ENCODE measurements at places on chromosomes 12 and 14. TPM values are rescaled to one million over a fixed set of nuclear protein-coding genes. Genes with fewer than 3 reads are reported as not detected.

DNA sequence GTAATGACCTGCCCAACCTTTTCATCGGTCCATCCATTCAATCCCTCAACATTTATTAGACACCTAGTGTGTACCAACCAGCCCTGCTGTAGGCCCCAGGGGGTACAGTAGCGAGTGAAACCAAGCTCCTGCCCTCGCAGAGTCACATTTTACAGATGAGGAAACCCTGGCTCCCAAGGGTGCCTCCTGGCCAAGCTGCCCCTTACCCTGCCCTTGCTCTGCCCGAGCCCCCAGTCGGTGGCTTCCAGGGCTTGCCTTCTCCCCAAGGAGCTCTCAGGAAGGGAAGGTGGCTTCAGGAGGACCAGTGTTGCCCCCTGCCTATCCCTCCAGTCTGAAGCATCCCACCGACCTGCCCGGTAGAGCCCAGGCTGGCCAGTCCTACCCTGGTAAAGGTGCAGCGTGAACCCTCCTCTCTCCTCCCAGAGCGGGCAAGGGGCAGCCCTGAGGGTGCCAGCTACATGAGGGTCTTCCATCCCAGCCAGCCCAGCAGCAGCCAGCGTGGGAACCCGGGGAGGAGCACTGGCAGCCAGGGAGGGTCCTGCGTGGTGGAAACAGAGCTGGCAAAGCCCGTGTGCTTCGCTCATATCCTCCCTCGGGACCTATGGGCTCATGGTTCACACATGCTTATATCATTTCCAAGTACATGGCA lies 670 bp upstream of the BEGAIN start:
- no peak for DNase-seq

GRCh38 chr14:89537911-89538310 lies 120.9 kb upstream of the FOXN3 start:
- DNase-seq: no peak

DNA sequence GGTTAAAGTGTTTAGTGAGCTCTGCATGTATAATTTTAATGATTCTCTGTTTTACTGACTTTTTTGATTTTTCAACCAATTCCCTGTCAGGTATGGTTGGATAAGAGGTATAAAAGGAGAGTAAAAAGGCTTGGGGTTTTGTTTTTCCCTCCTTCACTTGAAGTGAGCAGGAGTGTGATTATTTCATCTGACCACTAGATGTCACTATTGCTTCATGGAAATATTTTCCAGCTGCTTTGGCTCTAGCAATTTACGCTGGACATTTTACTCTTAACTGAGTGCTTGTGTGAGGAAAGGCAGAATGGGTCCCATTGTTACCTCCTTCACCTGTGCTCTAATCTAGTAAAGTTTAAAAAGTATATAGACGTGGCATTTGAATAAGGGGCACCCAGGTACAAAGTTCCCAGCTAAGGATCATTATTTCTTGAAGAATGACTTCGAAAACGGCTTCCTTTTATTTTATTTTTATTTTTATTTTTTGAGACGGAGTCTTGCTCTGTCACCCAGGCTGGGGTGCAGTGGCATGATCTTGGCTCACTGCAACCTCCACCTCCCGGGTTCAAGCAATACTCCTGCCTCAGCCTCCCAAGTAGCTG lies 66.5 kb downstream of the TBC1D30 start:
- DNase-seq: peak; percentile 57

DNA sequence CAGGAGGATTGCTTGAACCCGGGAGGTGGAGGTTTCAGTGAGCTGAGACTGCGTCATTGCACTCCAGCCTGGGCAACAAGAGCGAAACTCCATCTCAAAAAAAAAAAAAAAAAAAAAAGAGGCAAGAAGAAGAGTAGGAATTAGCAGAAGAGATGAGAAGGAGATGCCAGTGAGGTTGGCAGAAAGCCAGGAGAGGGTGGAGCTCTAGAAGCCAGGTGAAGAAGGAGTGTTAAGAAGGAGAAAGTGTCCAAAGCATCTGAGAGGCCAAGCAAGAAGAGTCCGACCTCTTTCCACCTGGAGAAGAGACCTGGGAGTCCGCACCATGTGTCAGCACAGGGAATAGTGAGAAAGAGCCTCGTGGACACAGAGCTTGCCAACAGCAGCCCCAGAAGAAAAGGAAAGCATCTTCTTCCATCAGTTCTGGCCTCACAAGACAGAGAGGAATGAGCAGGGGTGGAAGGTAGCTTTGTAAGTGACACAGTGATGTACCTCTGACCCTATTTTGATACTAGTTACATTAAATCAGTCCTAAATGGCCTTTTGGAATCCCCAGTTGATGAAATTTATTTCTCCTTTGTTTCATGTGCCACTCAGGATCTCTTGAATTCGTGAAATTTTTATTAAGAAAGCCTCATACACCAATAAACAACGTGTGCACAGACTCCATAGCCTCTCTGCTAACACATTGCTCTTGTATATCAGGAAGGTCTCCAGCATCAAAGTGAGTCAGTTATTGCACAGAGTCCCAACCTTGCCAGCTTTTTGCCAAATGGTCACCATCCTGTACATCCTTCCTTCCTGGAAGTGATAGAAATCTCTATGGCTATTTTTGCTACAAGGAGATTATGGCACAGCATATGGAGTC lies 70.6 kb downstream of the SAMD4A start:
- no peak for DNase-seq

DNA sequence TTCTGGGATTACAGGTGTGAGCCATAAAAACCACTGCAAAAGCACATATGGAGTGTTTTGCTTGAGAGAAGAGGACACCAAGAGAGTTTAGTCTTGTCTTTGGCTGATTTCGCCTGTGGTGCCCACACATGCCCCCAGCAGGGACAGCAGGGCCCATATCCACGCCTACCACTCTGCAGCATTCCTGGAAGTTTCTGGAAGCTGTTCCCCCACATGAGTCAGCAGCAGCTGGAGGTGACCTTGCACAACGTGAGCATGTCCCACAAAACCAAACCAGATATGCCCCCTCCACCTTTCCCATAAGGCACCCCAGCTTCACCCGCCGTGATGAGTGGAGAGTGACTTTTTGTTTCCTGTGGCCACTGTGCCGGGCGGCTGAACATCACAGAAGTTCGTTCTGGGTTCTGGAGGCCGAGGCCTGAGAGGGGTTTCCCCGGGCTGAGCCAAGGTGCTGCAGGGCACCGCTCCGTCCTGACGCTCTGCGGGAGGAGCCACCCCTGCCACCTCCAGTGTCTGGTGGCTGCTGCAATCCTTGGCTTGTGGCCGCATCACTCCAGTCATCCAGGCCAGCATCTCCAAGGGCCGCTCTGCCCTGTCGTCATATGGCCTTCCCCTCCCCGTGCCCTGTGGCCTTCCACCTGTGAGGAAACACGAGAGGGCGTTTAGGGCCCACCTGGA lies 4.7 kb downstream of the ASPG start:
- DNase-seq: no peak

DNA sequence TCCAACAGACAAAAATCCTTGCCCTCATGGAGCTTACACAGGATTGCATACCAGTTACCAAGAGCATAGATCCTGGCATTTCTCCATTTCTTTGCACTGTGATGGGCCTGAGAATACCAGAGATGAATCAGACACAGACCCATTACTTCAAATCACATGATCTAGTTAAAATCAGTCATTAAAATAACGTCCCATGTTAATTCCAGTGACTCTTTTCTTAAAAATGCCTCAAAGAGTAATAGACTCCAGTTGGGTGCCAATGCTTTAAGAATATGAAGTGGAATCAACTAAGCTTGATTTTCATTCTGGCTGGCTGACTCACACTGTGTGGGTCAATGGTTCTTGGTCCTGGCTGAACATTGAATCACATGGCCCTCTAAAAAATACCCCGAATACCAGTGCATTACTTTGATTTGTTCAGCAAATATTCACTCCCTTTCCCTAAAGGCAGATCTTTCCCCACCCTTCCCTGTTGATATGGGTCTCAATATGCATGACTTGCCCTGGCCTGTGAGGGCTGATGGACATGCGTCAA lies 11.0 kb downstream of the ASB2 start:
- no peak for DNase-seq

DNA sequence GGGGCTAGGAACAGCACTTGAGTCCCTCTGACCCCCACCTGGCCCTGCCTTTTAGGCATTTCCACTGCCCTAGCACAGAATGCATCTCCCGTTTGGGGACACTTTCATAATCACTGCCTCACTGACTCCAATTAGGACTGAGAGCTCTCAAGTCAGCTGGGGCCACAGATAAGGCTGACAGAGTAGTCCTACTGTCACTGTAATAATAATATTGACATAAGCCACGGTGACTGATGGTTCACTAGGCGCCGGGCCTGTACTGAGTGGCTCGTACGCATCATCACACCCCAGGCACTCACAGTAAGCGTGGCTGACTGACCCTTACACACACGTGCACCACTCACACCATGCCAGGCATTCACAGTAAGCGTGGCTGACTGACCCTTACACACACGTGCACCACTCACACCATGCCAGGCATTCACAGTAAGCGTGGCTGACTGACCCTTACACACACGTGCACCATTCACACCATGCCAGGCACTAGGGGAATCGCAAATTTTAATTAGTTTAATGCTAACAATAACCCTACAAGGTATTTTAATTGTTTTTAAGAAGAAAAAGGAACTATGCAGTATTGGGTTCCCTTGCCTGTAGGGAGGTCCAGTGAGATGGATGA lies 87.7 kb downstream of the CHGA start:
- DNase-seq: no peak

DNA sequence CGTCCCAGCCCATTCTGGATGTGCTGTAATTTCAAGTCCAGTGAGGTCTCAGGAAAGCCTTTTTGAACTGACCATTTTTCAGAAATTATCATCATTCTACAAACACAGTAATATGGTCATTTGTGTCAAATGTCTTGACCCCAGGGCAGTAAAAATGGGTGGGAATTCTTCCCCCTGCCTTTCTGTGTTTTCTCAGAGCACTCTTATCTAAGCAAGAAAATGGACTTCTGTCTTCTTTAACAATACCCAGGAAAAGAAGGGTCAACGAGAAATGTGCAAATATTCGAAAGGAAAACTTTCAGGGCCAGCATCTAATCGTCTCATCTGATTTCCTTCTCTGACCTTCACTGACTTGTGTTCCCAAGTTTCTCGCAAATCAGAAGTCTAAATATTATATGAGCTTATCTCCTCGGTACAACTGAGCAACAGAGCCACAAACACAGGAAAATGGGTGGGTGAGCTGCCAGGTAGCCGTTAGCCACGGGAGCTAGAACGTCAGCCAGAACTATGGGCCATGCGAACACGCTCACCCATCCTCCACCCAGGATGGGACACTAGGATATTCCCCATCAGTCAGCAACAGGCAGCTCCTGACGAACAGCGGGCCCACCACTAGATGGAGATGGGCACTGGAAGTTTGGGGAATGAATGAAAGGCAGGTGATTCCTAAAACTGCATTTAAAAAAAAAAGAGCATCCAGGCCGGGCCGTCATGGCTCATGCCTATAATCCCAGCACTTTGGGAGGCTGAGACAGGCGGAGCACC lies 57.1 kb downstream of the VWF start:
- DNase-seq: no peak

- DNase-seq: no peak
Observed at GRCh38 chr14:66381755-66382154, 104.4 kb upstream of the CCDC196 start.

- no peak for DNase-seq
Observed at GRCh38 chr14:82385048-82385447, 851.4 kb upstream of the SEL1L start.

DNA sequence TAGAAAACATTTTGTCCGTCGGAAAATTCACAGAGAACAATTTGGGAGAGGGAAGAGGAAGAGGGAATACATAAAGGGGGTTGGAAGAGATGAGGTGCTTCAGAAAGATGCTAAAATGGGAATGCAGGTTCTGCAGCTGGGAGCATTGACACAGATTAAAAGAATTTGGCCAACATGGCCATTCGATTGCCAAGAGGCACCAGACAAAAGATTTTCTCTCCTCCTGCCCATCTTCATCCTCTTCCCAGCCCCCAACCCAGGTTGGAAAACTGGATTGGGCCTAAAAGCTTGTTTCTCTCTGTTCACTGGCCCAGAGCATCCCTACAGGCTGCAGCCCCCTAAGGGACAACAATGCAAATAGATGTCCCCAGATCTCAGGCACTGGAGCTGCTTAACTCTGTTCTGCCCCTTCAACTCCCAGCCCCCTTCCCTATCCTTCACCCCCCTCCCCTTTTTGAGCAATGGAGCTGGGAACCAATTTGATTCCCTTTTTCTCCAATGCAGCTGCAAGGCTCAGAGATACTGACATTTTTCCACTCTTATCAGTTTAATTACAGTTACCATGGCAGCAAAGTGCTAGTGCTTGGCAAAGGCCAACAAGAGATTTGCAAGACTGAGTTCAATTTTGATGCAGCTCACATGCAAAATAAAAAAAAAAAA lies 1.9 kb downstream of the LMO3 start:
- no peak for DNase-seq

DNA sequence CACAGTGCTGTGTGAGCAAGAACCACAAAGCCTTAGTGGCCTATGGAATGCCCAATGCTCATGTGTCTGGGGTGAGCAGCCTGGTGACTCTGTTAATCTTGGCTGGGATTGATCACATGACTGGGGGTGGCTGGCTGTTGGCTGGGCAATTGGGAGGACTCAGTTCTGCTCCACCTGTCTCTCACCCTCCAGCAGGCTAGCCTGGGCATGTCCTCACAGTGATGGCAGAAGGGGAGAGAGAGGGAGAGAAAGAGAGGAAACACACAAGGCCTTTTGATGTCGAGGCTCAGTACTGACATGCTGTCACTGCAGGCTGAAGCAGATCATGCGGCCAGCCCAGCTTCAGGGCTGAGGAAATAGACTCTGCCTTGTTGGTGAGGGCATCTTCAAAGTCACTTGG lies 136.8 kb downstream of the TBX5 start:
- DNase-seq: no peak

GRCh38 chr12:113940357-113941207 lies 25.5 kb downstream of the RBM19 start:
- DNase-seq: no peak

GRCh38 chr12:125216756-125217155 lies 151.5 kb downstream of the AACS start:
- DNase-seq: no peak

DNA sequence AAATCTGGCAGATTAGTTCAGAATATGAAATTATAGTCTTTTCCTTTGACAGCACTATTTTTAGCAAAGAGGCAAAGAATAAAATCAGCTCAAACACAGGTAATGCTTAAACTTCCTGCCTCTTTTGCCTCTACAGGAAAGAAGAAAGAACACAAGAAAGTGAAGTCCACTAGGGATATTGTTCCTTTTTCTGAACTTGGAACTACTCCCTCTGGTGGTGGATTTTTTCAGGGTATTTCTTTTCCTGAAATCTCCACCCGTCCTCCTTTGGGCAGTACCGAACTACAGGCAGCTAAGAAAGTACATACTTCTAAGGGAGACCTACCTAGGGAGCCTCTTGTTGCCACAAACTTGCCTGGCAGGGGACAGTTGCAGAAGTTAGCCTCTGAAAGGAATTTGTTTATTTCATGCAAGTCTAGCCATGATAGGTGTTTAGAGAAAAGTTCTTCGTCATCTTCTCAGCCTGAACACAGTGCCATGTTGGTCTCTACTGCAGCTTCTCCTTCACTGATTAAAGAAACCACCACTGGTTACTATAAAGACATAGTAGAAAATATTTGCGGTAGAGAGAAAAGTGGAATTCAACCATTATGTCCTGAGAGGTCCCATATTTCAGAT lies 17.4 kb downstream of the TMPO start:
- DNase-seq: no peak

GRCh38 chr12:6062757-6063735 lies 61.4 kb downstream of the VWF start:
- no peak for DNase-seq

VRTN gene
- 0.05 TPM for polyA plus RNA-seq

PRPF40B gene
- polyA plus RNA-seq: 13.6 TPM

NFYB gene
- 35.1 TPM for polyA plus RNA-seq

CCDC197 gene
- 0.13 TPM for polyA plus RNA-seq

TAS2R13 gene
- polyA plus RNA-seq: 0.11 TPM

AKAP3 gene
- polyA plus RNA-seq: 0.13 TPM

Data from forelimb muscle (tissue), 1 donor.